ENCODE measurements at places on chromosomes 16 and 17. TPM values are rescaled to one million over a fixed set of nuclear protein-coding genes. Genes with fewer than 3 reads are reported as not detected.

Gene KIF2B
- not detected for total RNA-seq

Gene CA5A
- total RNA-seq: not detected

Gene MT1E
- 240 TPM for total RNA-seq

Gene NUFIP2
- 47.2 TPM for total RNA-seq

Gene PDILT
- not detected for total RNA-seq

Gene ZNF319
- 5.0 TPM for total RNA-seq

Gene RASL10B
- 0.31 TPM for total RNA-seq

DNA sequence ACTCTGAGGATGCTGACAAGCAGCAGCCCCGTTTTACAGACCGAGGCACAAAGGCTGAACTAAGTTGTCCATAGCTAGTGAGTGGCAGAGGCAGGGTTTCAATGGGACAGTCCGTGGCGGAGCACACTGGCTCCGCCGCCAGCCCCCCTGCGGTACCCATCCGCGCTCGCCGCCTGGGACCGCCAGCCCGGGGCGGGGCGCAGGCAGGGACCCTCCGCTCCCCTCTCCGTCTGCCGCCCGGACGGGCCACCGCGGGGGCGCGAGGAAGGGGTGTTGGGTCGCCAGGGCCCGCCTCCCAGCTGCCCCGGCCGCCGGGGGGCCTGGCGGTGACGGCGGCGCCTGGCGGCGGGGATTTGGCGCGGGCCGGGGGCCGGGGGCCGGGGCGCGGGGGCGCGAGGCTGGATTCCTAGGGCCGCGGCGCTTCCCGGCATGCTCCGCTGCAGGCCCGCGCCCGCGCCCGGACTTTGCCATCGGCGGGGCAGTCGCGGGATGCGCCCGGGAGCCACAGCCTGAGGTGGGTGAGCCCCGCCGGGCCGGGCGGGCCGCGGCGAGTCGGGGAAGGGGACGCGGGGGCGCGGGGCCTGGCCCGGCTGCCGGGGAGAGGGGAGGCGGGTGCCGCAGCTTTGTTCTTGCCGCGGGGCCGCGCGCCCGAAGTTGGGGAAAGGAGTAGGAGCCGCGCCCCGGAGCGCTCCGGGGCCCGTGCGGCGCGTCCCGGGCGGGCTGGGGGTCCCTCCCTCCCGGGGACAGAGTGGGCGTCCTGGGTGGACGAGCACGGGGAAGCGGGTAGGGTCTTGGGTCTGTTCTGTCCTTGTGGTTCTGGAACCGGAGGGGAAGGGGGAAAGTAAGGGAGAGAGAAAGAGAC, at the start of gene TMEM98:
TMEM98 (plus strand) TSS at position 430 of the 862 bp plus-strand sequence. CDS start 3,376 bp downstream, outside the sequence.
- peak; percentile 67 for DNase-seq

DNA sequence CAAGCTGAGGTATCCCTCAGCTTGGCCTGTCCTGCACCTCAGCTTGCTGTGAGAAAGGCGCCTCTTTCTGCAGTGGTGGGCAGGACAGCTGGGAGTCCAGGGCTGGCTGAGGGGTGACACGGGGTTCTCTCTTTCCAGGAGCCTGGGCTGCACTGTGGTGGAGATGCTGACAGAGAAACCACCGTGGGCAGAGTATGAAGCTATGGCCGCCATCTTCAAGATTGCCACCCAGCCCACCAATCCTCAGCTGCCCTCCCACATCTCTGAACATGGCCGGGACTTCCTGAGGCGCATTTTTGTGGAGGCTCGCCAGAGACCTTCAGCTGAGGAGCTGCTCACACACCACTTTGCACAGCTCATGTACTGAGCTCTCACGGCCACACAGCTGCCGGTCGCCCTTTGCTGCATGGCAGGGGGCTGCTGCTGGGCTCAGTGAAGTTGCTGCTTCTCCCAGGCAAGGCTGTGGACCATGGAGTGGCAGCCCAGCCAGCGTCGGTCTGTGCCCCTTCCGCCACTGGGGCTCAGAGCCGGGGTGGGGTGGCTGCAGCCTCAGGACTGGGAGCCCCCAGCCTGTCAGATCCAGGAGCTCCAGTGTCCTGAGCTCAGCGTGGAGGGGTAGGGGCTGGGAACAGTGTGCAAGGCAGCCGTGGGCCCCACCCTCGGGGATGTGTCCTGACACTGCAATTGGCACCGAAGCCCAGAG, 6.4 kb downstream of the LIMD2 start:
- DNase-seq: no peak

- DNase-seq: no peak
These were observed 455.8 kb upstream of the MAF start for GRCh38 chr16:80056324-80056723.

- DNase-seq: no peak
These were observed 112.1 kb downstream of the IRX5 start for GRCh38 chr16:55042556-55043432.

DNA sequence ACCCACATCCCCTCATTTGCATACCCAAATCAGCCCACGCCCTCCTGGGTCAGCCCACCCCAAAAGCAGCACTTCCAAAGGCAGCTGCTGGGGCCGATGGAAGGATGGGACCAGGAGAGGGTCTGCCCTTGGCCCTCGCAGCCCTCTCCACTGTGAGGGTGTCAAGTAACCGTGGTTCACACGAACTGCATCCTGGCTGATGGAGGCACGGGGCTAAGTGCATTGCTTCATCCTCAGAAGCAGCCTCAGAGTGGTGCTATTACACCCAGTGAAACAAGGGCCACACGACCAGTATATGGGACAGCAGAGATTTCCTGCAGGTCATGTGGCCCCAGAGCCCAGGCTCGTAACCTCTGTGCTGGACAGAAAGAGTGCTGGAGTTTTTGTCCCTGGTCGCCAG, 13.2 kb upstream of the ATP2A3 start:
- DNase-seq: no peak

- peak; percentile 47 for DNase-seq
These were observed 41.8 kb downstream of the IL4R start for GRCh38 chr16:27355610-27356009.

GRCh38 chr16:11611871-11612664, 25.3 kb upstream of the LITAF start:
- peak; percentile 91 for DNase-seq

- no peak for DNase-seq
These were observed 86.0 kb upstream of the LHX1 start for GRCh38 chr17:36851250-36851649.

GRCh38 chr16:1992704-1993317, 3.0 kb downstream of the SYNGR3 start:
- DNase-seq: no peak

DNA sequence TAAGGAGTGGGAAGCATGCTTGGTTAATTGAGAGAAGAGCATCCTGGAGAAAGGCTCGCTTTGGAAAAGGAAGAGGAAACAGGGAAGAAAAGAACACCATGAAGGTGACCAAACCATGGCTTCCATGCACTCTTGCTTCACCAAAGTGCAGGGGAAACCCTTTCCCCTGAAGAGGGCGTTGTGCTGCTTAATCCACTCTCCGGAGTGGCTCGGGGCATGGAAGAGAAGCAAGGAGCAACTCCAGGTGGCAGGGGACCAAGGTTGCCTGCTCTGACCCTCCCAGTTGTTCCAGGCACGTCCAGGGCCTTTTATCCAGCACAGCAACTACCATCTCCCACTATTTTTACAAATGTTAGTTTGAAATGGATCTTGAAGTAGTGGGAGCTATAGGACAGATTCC, 108.1 kb downstream of the STX8 start:
- no peak for DNase-seq

GRCh38 chr16:57571098-57571497, 28.7 kb downstream of the ADGRG5 start:
- DNase-seq: no peak

DNA sequence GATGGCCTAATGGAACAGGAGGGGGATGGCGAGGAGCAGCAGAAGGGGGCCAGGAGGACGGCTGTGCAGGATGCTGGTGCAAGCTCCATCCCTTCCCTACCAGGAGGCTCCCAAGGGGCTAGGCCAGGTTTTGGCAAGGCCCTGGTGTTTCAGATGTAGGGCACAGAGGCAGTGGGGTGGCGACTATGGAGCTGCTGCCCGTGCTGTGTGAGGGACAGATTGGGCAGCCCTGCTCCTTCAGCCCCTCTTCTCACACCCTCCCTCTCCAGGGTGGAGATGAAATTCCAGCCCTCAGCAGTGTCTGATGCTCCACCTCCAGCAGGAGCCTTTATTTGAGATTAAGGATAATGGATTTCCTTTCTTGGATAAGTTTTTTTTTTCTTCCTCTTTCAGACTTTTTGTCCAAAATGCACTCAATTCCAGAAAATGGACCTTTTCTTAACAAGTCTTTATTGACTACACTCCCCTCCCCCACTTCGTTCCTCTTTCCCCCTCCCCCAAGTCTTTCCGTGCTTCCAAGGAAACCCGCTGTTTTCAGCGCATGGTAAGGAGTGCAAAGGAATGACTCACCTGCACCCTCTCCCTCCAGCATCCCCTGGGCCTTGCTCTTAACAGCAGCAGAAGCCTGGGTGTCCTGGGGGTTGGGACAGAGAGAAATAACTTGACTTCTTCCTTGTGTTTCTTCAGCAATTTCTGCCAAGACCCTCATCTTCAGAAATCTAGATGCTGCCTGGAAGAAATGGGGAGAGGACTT, 95.2 kb downstream of the CCDC182 start:
- no peak for DNase-seq

DNA sequence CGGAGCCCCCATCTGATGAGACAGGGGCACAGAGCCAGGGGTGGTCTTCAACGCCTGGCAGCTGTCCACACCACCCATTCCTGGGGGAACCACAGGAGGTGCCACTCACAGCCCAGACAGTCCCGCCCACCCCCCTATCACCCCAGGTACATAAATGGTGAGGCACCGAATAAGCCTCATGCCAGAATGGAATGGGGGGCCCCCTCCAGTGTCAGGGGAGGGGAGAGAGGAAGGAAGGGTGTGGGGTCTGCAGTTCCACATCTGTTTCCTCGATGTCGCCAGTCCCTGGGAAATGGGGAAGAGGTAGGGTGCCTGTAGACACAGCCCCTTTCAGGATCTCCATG, 1.7 kb downstream of the TMC6 start:
- no peak for DNase-seq

Data from left colon (tissue), 2 donors.